Brain pericyte (primary cell): ENCODE measurements at places on chromosomes 7 and 10.

- no peak for DNase-seq
Observed at GRCh38 chr7:151708610-151709009, 168.3 kb downstream of the PRKAG2 start.

- no peak for DNase-seq
Observed at GRCh38 chr7:90842430-90842788, 246.3 kb downstream of the CDK14 start.

DNA sequence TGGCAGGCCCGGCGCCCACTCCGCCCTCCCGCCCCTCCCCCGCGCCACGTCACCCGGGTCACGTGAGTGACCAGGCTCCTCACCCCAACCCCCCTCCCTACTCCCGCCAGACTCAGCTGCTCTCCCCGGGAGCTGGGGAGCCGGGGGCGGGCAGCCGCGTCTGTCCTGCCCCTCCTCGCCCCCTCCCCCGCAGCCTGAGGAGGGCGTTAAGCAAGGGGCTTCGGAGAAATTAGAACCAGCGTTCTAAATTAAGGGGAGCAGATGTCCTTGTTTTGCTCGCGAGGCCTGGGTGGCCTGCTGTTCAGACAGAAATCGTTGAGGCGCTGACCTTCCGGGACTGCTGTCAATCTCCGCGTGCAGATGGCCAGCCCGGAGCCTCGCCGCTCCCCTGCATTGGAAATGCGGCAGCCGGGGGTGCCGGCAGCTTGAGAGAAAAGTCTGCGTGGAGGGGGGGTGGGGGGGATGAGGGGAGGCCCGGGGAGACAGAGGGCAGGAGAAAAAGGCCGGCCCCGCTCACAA is 102.2 kb upstream of the ZNF438 start:
- DNase-seq: peak; percentile 79

DNA sequence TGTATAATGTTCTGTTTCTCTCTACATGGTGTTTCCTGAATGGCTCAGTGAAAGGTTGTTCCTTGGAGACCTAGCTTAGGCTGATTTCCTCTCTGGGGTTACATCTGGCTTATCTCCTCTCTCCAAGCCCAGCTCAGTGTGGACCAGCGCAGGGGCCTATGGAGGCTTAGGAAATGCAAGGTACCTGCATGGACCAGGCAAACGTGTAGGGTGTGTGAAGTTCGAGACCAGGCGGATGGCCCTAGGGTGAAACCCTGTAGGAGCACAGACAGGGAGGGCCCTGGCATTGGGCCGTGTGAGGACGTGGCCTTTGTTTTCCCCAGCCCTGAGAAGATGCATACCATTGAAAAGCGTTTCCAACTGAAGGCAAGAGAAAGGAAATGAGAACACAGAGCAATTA is 59.0 kb downstream of the DOCK1 start:
- DNase-seq: no peak

GRCh38 chr7:155277385-155277994 is 20.2 kb upstream of the INSIG1 start:
- no peak for DNase-seq

DNA sequence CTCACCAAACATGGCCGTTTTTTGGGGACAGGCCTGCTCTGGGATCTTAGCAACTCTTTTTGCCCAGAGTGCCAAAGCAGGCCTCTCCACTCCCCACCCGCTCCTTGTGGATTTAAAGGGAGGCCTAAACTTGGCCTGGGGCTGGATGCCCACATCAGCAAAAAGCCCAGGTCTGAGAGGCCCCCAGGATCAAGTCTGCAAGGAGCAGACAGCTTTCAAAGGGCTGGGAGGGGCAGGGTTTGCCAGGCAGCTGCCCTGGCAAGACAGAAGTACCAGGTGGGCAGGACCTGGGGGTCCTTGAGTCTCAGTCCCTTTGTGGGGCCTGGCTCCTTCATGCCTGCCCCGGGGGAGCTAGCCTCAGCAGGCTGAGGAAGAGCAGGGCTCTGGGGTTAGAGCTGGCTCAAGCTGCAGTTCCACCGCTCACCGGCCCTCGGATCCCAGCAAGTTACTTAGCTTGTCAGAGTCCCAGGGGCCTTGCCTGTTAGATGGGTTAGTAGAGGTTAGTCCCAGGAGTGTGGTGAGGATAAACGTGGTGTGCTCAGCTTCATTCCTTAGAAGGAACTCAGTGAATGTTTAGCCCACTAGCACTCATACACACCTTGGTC is 56.2 kb downstream of the ARHGAP22 start:
- no peak for DNase-seq

GRCh38 chr7:87499494-87499893 is 24.0 kb upstream of the ABCB4 start:
- no peak for DNase-seq

DNA sequence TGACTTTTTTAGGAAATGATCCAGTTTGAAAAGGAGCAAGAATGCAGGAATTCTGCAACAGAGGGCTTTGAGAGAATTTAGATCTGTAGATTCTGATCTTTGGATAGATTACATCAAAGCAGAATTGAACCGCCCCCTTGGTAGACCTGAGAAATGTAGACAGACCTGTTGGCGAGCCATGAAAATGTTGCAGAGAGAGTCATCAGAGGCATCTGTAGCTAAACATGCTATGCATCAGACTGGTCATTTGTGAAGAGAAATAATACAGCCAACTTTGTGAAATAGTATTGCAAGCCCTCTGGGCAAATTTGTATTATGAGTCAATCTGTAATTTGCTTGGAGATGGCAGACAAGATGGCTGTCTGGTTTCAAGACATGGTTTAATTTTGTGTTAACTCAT is 4.3 kb upstream of the C1GALT1 start:
- DNase-seq: no peak

DNA sequence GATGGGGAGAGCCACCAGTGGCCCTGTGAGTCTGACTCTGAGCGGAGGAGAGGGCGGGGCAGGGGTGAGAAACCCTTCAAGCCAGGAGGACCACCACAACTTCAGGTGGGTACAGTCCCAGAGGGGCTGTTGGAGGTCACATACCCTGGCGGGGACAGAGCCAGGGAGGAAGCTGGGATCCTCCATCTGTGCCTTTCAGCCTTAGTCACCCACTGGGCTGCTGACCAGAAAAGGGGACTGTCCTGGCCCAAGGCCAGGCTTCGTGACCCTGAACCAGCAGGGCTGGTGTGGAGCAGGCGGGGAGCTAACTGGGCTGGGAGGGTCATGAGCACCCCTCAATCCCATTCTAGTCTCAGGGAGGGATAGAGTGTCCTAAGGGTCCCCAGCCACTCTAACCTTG is 1.5 kb upstream of the CALHM3 start:
- no peak for DNase-seq
